ENCODE measurements at places on chromosomes 3 and 15.

- DNase-seq = no peak
Observed at GRCh38 chr15:95644100-95644875, 686.2 kb upstream of the NR2F2 start.

DNA sequence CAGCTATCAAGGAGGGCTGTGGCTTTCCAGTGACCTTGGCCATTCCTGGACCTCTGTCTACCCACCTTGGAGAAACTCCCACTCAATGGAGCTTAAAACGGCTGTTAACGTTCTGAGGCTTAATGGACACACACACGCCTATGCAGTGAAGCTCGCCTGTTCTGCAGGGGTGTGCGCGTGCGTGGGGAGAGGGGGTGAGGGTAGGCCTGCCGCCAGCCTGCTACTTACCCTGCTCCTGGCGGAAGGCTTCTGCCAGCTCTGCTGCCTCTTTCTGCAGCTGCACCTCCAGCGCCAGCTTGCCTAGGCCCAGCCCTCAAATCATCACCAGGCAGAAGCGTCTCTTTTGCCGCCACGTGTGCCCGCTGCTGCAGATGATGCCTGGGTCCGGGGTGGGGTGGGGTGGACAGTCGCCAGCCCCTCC, 23.2 kb upstream of the PARL start:
- DNase-seq = no peak

GRCh38 chr3:45583021-45583851, 11.3 kb upstream of the LIMD1 start:
- DNase-seq = no peak

DNA sequence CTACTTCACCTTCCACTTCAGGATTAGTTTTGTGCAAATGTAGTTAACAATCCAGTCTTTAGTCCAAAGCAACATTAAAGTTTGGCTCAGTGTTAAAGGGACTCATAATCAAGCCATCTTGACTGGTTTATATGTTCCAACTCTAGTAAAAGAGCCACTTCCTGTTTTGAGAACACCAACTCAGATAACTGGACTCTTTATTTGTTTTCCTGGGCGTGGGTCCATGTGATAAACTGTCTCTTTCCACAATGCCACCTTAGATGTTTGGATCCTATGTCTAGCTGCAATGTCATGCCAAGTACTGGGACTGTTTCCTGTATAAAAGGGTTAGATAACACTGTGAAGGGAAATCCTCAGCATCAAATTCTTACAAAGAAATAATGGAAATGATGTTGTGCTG, 545.0 kb downstream of the PYDC2 start:
- no peak for DNase-seq

- DNase-seq = no peak
Observed at GRCh38 chr3:168608926-168609325, 513.2 kb upstream of the GOLIM4 start.

DNA sequence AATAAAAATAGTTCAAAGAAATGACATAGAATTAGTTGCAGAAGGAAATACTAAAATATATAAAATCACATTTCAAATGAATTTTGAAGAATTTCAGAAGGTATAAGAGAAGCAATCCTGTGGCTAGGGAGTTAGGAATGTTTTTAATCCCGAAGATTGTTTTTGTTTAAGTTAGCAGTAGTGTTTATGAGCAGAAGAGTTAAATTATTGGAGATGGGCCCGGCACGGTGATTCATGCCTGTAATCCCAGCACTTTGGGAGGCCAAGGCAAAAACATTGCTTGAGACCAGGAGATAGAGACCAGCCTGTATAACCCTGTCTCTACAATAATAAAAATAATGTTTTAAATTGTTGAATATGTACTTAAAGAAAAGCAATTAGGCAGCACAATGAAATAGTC, 432.5 kb downstream of the MFSD1 start:
- DNase-seq = no peak

DNA sequence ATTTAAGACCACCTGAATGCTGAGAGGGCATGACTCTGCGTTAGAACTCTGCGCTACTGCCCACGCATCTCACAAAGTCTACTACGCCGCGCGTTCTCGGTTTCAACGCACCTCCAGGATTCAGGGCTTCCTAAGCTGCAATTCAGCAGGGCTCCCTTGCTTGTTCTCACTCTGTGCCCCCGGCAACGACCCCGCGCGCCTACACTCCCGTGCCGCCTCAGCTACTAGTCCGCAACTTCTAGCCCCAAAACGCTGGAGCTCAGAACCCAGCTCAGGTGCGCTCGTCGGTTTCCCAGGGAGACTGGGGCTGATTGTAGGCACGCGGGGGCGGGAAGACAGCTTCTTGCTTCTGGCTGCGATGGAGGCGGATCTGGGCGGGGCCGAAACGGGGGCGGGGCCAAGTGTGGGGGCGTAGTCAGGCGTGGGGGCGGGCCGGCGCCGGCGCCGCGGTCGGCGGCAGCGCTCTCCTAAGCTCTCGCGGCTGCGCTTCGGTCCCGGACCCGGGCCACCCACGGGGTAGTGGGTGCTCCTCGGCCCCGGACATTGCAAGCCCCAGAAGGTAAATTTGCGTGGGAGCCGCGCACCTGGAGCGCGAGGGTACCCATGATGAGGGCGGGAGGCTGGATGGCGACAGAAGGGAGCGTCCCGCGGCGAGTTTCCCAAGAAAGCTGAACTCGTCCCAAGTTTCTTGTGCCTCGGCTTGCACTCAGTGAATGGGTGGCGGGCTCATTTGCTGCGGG, at the start of gene ARHGEF26:
Gene ARHGEF26 (plus strand): TSS at position 430 of the 740 bp plus-strand sequence. CDS start 603 bp downstream, outside the sequence.
- DNase-seq = peak; percentile 64

Measured in stimulated activated CD4-positive, alpha-beta T cell treated with anti-CD3 and anti-CD28 coated beads, Interleukin-12 subunit alpha, Interleukin-12 subunit beta, amount 100 ng/mL, for 48 hours (primary cell).